Liver (tissue), 10 donors: ENCODE measurements at places on chromosomes 1 and 21. TPM values are rescaled to one million over a fixed set of nuclear protein-coding genes. Genes with fewer than 3 reads are reported as not detected.

- no peak for DNase-seq
Measured at GRCh38 chr1:113479713-113480676, 89.7 kb downstream of the MAGI3 start.

- no peak for DNase-seq
Measured at GRCh38 chr1:78831731-78832360, 174.7 kb downstream of the ADGRL4 start.

GRCh38 chr1:193434319-193434718, 247.9 kb upstream of the B3GALT2 start:
- no peak for DNase-seq

Gene RIPK4
- polyA plus RNA-seq, result 7.2 TPM

Gene SYPL2
- 3.0 TPM for polyA plus RNA-seq

- no peak for DNase-seq
Measured at GRCh38 chr1:109282497-109282951, 421 bp downstream of the PSRC1 start.

- DNase-seq, result no peak
Measured at GRCh38 chr1:155933591-155934096, 569 bp downstream of the KHDC4 start.

Gene ADAMTS1
- polyA plus RNA-seq, result 3.3 TPM

DNA sequence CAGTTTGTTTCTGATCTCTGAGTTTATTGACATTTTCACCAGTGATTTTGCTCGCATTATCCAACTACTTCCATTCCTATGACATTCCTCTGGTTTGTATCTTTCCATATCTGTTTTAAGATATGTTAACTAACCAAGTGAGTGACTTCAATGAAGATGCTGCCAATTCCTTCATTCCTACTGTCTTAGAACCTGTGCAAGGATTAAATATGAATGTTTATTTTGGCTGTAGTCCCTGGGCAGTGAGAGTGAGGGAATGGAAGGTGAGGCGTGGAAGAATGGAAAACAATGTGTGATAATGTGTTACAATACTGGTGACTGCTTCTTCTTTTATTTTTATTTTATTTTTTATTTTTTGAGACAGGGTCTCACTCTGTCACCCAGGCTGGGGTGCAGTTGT, 183.0 kb downstream of the SDCCAG8 start:
- no peak for DNase-seq

GRCh38 chr1:89723144-89723543, 90.2 kb downstream of the LRRC8C start:
- DNase-seq, result no peak

Gene CFH
- polyA plus RNA-seq, result 554 TPM

Gene DNAJB4
- polyA plus RNA-seq, result 6.5 TPM

GRCh38 chr1:4169991-4170390, 269.9 kb upstream of the C1orf174 start:
- no peak for DNase-seq

DNA sequence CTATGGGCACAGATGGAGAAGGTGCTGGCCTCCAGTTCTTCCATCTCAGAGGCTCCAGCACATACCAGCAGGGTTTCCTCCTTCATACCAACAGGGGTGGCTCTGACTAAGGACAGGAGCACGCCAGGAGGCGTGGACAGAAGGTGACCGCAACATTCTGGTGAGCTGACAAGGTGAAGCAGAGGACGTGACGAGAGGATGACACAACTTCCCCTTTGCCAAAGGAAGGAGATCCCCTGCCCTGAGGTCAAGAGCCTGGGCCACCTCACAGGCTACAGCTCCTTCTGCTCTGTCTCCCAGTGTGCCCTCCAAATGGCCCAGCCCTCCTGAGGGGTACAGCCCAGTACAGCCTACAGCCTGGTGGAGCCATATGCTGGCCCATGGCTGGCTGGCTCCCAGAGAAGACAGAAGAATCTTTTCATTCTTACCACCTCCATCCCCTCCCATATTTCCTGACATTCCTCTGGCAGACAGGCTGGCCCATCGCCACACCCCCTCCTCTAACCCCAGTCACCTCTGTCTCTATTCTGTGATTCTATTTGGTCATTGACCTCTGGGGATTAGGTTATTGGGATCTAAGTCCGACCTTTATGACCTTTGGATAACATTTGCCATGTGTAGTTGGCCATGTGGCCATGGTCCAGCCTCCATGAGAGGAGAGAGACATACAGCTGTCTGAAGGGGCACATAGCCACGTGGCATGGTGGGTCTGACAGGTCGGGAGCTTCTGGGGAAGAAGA, 5.1 kb upstream of the LAMB3 start:
- no peak for DNase-seq

GRCh38 chr1:244304156-244304555, 147.6 kb downstream of the ADSS2 start:
- DNase-seq, result no peak

- DNase-seq, result no peak
Measured at GRCh38 chr1:219544163-219544846, 68.6 kb downstream of the ZC3H11B start.

Gene CACNA1S
- not detected for polyA plus RNA-seq

Gene F3
- 1.1 TPM for polyA plus RNA-seq

- DNase-seq, result no peak
Measured at GRCh38 chr1:214473862-214474261, 77.5 kb downstream of the PTPN14 start.

Gene ERICH3
- 0.04 TPM for polyA plus RNA-seq

DNA sequence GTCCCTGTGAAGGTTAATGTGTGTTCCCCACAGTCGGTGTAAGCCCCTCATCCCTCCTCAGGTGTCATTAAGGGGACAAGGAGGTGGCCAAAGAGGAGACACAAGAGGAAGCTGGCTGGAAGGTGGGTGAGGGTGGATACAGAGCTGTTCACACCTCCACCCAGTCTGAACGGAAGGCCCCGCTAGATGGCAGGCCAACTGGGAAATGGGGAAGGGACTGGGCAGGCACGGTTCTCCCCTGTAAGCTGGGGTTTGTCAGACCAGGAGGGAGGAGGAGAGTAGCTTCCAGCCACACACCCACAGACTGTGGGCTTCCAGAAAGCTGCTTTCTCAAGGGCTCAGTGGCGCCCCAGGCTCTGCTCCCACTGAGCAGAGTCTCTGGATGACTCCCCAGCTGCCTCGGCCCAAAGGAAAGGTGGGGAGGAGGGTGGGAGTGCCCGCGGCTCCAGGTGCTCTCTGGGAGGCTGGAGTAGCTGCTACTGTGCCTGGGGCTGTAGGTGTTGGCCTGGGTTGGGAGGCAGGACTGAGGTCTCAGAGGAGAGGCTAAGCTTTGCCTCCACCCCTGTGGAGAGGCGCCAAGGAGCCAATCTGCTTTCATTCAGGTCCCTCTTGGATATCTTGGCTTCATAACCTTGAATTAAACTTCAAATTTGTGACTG, 41.2 kb downstream of the PCP4 start:
- DNase-seq, result no peak

Gene RAB42
- polyA plus RNA-seq, result 0.35 TPM

DNA sequence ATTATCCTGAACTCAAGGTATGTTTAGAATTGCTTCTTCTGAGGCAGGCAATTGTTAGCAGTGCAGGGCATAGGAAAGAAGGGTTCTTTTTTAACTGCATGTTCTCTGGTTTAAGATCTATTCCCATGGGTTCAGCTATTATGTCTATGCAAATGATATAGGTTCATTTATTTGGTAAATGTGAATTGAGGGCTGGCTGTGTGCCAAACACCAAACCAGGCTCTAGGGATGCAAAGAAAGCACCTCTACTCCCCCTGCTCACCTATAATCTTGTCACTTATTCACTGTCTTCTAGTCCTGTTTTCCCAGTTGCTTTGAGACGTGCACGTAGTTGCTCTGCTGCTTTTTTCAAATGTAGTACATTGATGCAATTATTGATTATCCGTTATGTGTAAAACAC, 691 bp upstream of the KIFAP3 start:
- DNase-seq, result no peak

- DNase-seq, result no peak
Measured at GRCh38 chr1:20867847-20868246, 80.7 kb upstream of the HP1BP3 start.

GRCh38 chr1:77031106-77031662, 163.9 kb downstream of the ST6GALNAC5 start:
- DNase-seq, result no peak

Gene RHD
- polyA plus RNA-seq, result not detected

DNA sequence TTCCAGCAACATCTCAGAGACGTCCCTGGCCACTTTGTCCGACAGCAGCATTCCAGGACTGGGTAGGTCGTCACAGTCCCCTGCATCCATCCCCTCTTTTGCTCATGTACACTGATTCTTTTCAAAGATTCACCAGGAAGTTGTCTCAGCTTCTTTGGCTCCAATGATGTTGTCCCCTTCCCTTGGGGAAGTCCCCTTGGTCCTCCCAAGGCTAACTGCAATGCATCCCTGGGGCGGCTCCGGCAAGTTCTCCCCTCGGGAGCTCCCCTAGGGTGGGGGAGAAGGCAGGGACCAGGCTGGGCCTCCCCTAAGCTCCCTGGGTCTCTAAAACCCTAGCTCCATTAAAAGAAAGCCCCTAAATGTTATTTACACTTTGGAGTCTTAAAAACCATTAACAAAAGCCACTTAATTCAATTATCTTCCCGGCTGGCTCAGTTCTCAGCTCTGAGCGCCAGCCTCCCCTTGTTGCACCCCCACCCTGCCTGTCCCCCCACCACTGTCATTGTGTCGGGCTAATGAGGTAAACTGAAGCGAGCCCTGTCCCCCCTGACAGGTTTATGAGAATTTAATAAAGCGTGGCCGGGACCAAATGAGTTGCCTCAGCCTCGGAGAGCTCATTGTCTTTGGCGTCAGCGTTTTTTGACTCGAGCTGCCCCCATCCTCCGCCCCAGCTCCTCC, 25.3 kb downstream of the KNCN start:
- DNase-seq, result no peak
